ENCODE measurements at places on chromosomes 16 and 17. TPM values are rescaled to one million over a fixed set of nuclear protein-coding genes. Genes with fewer than 3 reads are reported as not detected.

Gene NOS2
- 0.09 TPM for total RNA-seq

Gene C1QTNF1
- total RNA-seq: not detected

Gene ABCA3
- total RNA-seq: 7.8 TPM

Gene CSH2
- not detected for total RNA-seq

Gene TBC1D3G
- not detected for total RNA-seq

Gene IL17C
- not detected for total RNA-seq

Gene OR1F1
- not detected for total RNA-seq

Gene ALDH3A2
- total RNA-seq: 32.8 TPM

Gene HIGD1B
- not detected for total RNA-seq

Gene CDK5RAP3
- 286 TPM for total RNA-seq

Gene OSBPL7
- 50.9 TPM for total RNA-seq

Gene CHST5
- not detected for total RNA-seq

Gene TMEM220
- 1.7 TPM for total RNA-seq

Gene SPNS3
- 26.5 TPM for total RNA-seq

Gene COL1A1
- total RNA-seq: 0.78 TPM

Gene UMOD
- total RNA-seq: not detected

DNA sequence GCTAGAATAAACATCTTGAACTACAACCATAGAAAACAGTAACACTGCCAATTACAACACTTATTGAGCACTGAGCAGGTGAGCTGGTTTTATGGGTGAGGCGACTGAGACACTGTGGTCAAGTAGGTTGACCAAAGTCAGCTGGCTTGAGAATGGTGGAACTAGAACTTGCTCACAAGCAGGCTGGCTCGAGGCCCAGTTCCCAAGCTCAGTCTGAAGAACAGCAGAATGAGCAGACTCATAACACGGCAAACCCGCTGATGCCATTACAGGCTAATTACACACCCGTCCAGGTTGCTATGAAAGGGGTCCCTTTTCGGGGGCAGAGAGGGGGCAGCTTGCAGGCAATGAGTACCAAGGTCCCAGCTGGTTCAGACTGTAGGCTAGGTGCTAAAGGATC lies 6.5 kb downstream of the ZZEF1 start:
- no peak for DNase-seq
- no peaks in the 10 kb centered on the region for H3K27me3 ChIP-seq
- H3K27ac ChIP-seq: no peak overlapping the region
- H3K36me3 ChIP-seq: peaks cover 6% of the 10 kb centered on the region
- H3K4me1 ChIP-seq: peaks cover 30% of the 10 kb centered on the region
- H3K4me3 ChIP-seq: no peak overlapping the region

GRCh38 chr17:69711541-69711940 lies 297.0 kb downstream of the MAP2K6 start:
- H3K36me3 ChIP-seq: no peaks in the 10 kb centered on the region
- no peak for DNase-seq
- H3K4me3 ChIP-seq: no peak overlapping the region
- peaks cover 6% of the 10 kb centered on the region for H3K4me1 ChIP-seq
- H3K27me3 ChIP-seq: no peaks in the 10 kb centered on the region

DNA sequence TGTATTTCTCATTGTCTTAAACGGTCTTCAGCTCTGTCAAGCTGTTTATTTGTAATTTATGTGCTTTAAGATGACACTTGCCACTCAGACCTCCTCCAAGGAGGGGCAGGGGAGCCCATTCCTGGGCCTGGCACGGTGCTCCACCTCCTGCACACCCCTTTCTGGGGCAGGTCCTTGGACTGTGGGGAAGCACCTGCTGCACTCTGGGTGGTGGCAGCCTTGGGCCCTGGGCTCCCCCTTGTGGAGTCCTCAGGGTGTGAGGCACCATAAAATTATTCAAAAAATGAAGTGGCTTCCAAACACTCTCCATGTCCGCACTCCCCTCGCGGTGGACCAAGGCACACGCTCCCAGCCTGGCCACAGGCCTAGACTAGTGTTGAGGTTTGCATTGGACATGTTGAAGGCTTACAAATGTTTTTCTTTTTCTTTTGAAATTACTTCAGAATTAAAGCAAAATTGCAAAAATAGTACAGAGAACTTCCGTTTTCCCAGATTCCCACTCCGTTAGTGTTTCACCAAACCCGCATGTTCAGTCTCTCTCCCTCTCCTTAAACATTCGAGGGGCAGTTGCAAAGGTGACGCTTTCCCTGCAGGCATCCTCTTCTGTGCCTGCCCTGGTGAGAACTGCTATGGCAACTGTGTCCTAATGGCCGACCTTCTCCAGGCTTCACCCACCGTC lies 32.4 kb downstream of the FOXK2 start:
- DNase-seq: peak; percentile 75
- no peak overlapping the region for H3K4me3 ChIP-seq
- H3K36me3 ChIP-seq: peaks cover 5% of the 10 kb centered on the region
- no peak overlapping the region for H3K27ac ChIP-seq
- H3K4me1 ChIP-seq: peaks cover 24% of the 10 kb centered on the region
- no peaks in the 10 kb centered on the region for H3K27me3 ChIP-seq

GRCh38 chr17:40219594-40220338 lies 662 bp downstream of the WIPF2 start:
- H3K4me3 ChIP-seq: peak overlapping the region; percentile 97
- H3K4me1 ChIP-seq: peaks cover 27% of the 10 kb centered on the region
- no peaks in the 10 kb centered on the region for H3K27me3 ChIP-seq
- no peak for DNase-seq
- H3K36me3 ChIP-seq: peaks cover 9% of the 10 kb centered on the region

GRCh38 chr17:27320222-27320560 lies 26.3 kb downstream of the WSB1 start:
- H3K4me3 ChIP-seq: no peak overlapping the region
- H3K27ac ChIP-seq: no peak overlapping the region
- peaks cover 20% of the 10 kb centered on the region for H3K36me3 ChIP-seq
- DNase-seq: no peak
- H3K27me3 ChIP-seq: no peaks in the 10 kb centered on the region

DNA sequence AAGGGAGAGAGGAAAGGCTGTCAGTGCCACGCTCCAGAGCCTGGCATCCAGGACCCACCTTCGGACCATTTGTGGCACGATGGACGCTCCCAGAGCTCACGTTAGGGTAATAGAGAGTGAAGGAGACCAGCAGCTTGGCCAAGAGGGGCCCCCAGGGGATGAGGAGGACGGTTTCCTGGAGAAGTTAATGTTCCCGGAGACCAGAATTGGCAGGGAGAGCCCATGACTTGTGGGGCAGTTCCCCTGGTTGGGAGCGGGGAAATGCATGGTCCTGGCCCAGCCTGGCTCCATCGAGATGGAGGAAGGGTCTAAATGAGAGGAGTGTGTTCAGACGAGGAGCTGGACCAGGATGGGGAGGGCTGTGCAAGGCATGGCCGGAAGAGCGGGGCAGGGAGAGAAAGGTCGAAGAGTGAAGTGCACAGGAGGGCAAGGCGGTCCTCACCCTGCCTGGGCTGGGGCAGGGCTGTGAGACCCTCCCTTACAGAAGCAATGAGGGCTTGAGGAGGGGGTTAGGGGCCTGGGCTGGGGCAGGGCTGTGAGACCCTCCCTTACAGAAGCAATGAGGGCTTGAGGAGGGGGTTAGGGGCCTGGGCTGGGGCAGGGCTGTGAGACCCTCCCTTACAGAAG lies 2.9 kb upstream of the HIC1 start:
- peaks cover 18% of the 10 kb centered on the region for H3K4me1 ChIP-seq
- H3K27me3 ChIP-seq: peaks cover 18% of the 10 kb centered on the region
- H3K4me3 ChIP-seq: peak overlapping the region; percentile 34
- DNase-seq: no peak

DNA sequence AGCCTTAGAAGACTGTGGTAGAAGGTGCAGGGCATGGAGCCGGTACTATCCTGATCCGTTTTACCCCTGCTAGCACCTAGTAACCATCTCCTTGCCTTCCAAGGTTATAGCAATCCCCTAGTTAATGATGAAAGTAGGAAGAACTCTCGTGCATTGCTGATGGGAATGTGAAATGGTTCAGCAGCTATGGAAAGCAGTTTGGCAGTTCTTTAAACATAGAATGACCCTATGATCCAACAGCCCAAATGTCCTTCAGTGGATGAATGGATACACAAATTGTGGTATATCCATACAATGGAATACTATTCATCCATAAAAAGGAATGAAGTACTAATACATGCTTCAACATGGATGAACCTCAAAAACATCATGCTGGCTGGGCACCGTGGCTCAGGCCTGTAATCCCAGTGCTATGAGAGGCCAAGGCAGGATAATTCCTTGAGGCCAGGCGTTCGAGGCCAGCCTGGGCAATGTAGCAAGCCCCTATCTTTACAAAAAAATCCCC lies 6.2 kb upstream of the SRCIN1 start:
- no peaks in the 10 kb centered on the region for H3K36me3 ChIP-seq
- no peak overlapping the region for H3K27ac ChIP-seq
- peaks cover 2% of the 10 kb centered on the region for H3K4me1 ChIP-seq
- H3K27me3 ChIP-seq: peaks cover 63% of the 10 kb centered on the region

DNA sequence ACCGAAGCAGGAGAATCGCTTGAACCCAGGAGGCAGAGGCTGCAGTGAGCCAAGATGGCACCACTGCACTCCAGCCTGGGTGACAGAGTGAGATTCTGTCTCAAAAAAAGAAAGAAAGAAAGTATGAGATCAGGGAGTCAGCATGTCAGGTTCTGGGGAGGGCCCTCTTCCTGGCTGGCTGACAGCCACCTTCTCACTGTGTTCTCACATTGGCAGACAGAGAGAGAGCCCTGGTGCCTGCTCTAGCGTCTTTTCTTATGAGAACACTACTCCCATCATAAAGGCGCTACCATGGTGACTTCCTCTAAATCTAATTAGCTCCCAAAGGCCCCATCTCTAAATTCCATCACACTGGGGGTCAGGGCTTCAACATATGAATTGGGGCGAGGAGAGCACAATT lies 27.6 kb upstream of the RBBP6 start:
- no peaks in the 10 kb centered on the region for H3K36me3 ChIP-seq
- H3K27me3 ChIP-seq: peaks cover 5% of the 10 kb centered on the region
- H3K4me3 ChIP-seq: no peak overlapping the region
- no peaks in the 10 kb centered on the region for H3K4me1 ChIP-seq

- peak; percentile 89 for DNase-seq
- no peak overlapping the region for H3K4me3 ChIP-seq
- H3K36me3 ChIP-seq: peaks cover 18% of the 10 kb centered on the region
- peak overlapping the region; percentile 96 for H3K27ac ChIP-seq
- peaks cover 48% of the 10 kb centered on the region for H3K4me1 ChIP-seq
These were observed 34.0 kb downstream of the ADGRG5 start for GRCh38 chr16:57576429-57576870.

- no peaks in the 10 kb centered on the region for H3K27me3 ChIP-seq
- H3K27ac ChIP-seq: no peak overlapping the region
- peaks cover 5% of the 10 kb centered on the region for H3K36me3 ChIP-seq
- H3K4me1 ChIP-seq: peaks cover 7% of the 10 kb centered on the region
These were observed 81.3 kb downstream of the CDYL2 start for GRCh38 chr16:80723091-80723490.

DNA sequence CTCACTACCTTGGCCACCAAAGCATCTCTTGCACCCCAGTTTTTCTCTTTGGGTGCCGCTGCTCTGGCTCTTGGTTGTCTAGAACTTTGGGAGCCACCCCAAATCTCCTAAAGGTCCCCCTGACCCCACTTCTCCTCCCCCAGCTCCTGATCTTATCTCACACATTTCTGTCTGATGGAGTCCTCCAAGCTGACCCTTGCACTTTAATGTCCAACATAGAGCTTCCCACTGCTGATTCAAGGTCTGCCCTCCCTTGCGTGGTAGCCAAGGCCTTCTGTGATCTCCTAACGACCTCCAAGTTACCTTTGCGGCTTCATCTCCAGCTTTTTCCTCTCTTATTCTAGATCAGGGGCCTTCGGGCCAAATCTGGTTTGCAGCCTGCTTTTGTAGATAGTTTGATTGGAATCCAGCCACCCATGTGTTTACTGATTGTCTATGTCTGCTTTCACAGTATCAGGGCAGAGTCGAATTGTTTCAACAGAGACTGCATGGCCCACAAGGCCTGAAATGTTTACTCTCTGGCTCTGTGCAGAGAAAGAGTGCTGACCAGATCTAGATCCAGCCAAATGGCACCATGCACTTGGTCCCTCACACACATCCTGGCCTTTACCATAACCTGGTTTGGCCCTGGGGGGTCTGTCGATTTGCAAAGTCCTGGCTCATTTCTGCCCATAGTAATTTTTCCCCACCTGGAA lies 168.6 kb downstream of the HAPSTR1 start:
- no peaks in the 10 kb centered on the region for H3K36me3 ChIP-seq
- DNase-seq: no peak
- H3K27ac ChIP-seq: no peak overlapping the region
- H3K27me3 ChIP-seq: peaks cover 12% of the 10 kb centered on the region

- H3K27me3 ChIP-seq: no peaks in the 10 kb centered on the region
- no peaks in the 10 kb centered on the region for H3K36me3 ChIP-seq
- H3K27ac ChIP-seq: no peak overlapping the region
- no peak for DNase-seq
- peaks cover 2% of the 10 kb centered on the region for H3K4me1 ChIP-seq
These were observed 17.1 kb downstream of the MRM3 start for GRCh38 chr17:799261-799660.

- DNase-seq: no peak
- peaks cover 25% of the 10 kb centered on the region for H3K4me1 ChIP-seq
- peaks cover 3% of the 10 kb centered on the region for H3K27me3 ChIP-seq
- H3K36me3 ChIP-seq: peaks cover 4% of the 10 kb centered on the region
- H3K4me3 ChIP-seq: no peak overlapping the region
These were observed 345.3 kb upstream of the TNRC6C start for GRCh38 chr17:77613218-77613617.

GRCh38 chr17:83173914-83174361 lies 94.5 kb downstream of the METRNL start:
- DNase-seq: no peak
- H3K4me3 ChIP-seq: no peak overlapping the region
- no peaks in the 10 kb centered on the region for H3K36me3 ChIP-seq
- H3K27me3 ChIP-seq: peaks cover 18% of the 10 kb centered on the region
- H3K27ac ChIP-seq: no peak overlapping the region

DNA sequence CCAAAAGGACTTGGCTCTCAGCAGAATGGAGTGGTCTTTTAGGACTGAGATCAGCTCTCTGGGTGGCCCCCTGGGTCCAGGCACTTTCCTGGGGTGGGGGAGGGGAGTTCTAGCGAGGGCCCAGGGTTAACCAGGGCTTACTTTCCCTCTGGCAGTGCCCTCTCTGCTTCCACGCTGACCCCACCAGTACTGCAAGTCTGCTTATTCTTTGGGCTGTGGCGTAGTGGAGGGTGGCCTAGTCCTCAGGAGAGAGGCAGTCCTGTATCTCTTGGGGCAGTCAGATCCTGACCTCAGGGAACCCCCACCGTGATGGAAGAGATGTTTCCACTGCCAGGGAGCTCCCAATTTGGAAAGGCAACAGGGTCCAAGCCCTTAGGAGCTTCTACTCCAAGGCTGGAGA lies 79.4 kb downstream of the CCDC182 start:
- no peaks in the 10 kb centered on the region for H3K27me3 ChIP-seq
- H3K27ac ChIP-seq: no peak overlapping the region
- DNase-seq: no peak
- H3K4me1 ChIP-seq: peaks cover 17% of the 10 kb centered on the region
- H3K4me3 ChIP-seq: no peak overlapping the region

- no peak for DNase-seq
- peaks cover 11% of the 10 kb centered on the region for H3K27me3 ChIP-seq
- no peaks in the 10 kb centered on the region for H3K36me3 ChIP-seq
- H3K4me3 ChIP-seq: no peak overlapping the region
- no peak overlapping the region for H3K27ac ChIP-seq
These were observed 51.1 kb downstream of the SRCIN1 start for GRCh38 chr17:38554430-38555350.

GRCh38 chr17:8122422-8122923 lies 1.4 kb downstream of the HES7 start:
- peaks cover 68% of the 10 kb centered on the region for H3K4me1 ChIP-seq
- peaks cover 4% of the 10 kb centered on the region for H3K36me3 ChIP-seq
- no peak overlapping the region for H3K27ac ChIP-seq
- DNase-seq: no peak
- peaks cover 48% of the 10 kb centered on the region for H3K27me3 ChIP-seq
